ENCODE measurements at places on chromosomes 11 and 22.

- DNase-seq = no peak
These were observed 14.7 kb upstream of the CSF2RB start for GRCh38 chr22:36898690-36899089.

DNA sequence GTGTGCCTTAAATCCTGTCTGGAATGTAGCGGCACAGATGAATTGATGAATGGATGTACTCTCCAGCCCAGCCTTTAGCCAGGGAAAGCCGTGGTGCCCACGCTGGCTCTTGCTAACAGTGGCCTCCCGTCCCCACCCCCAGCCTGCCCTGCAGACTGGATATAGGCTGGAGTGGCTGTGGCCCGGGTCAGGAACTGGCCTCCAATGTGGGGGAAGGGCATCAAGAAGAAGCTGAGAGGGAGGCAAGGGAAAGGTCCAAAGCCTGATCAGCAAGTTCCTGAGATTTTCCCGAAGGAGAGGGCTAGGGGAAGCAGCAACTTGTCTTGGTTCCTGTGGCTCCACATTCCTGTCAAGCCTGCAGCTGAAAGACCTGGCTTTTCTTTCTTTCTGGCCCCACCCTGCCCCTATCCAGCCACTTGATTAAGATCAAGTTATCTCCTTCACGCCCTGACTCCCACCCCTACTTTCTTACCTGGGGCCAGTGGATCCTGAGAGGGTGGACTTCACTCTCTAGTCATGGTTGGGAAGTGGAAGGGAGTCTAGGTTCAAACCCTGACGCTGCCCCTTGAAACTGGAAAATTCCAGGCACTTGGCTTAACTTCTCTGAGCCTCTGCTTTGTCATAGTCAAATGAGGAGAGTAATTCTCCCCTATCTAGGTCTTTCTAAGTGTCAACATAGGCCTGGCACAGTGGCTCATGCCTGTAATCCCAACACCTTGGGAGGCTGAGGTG lies 11.0 kb upstream of the MICALL1 start:
- DNase-seq = no peak

GRCh38 chr11:11618973-11619435 lies 2.8 kb downstream of the GALNT18 start:
- no peak for DNase-seq

DNA sequence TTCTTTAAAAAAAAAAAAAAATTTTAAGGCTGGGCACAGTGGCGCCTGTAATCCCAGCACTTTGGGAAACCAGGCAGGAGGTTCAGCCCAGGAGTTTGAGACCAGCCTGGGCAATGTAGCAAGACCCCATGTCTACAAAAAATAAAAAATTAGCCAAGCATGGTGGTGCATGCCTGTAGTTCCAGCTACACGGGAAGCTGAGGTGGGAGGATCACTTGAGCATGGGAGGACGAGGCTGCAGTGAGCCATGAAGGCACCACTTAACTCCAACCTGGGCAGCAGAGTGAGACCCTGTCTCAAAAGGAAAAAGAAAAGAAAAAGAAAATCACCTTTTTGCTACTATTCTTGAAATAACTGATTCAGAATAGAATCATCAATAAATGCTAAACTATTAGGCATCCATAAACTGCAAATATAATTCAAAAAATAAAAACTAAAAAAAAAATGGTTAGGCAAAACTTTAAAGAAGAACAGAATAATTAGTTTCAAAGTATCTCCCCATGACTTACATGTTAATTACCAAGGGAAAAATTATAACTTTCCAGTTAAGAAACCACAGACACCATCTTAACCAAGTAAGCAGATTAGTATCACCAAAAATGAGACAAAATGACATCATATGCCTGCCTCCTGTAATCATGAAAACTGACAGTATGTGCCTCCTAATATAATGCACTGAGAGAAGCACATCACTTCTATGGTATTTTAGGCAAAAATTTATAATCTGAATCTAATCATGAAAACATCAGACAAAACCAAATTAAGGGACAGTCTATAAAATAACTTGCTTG lies 63.6 kb downstream of the DENND5A start:
- no peak for DNase-seq

DNA sequence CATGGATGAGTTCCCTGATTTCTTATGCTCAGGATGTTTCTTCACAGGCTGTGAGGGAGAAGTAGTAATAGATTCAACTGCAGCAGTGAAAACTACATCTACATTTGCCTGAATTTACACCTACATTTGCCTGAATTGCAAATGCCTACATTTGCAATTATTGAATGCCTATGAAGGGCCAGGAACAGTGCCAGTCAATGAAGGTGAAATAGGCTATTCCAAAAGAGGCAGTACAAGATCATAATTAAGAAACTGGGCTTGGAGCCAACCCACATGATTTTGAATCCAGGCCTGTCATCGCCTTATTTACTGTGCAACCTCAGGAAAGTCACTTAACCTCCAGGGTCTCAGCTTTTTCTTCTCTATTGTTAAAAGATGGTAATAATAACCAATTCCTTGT lies 1353.3 kb downstream of the FAM181B start:
- no peak for DNase-seq

- no peak for DNase-seq
These were observed 377.1 kb downstream of the DCDC1 start for GRCh38 chr11:30992513-30992849.

GRCh38 chr11:58075781-58076180 lies 45.0 kb downstream of the OR6Q1 start:
- DNase-seq = no peak

GRCh38 chr11:103863497-103863896 lies 172.9 kb upstream of the DDI1 start:
- DNase-seq = no peak

- no peak for DNase-seq
These were observed 41.2 kb downstream of the STIM1 start for GRCh38 chr11:3896644-3897043.

DNA sequence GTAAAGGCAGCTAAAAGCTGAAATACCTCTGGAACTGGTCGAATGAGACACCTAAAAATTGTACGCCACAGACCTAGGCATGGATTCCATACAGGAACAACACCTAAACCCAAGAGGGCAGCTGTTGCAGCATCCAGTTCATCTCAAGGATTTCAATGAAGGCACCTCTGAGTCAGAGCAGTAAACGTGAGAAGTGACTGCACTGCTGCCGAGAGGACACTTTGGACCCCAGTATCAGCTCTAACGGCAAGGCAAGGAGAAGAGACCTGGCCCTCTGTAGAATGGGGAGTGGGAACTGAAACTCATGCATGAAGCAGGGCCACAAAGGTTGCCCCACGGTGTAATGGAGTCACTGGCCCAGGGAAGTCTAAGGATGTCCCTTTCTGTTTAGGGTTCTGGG lies 23.9 kb downstream of the MAP6 start:
- DNase-seq = no peak

- no peak for DNase-seq
These were observed 32.3 kb downstream of the FEZ1 start for GRCh38 chr11:125463590-125464269.

DNA sequence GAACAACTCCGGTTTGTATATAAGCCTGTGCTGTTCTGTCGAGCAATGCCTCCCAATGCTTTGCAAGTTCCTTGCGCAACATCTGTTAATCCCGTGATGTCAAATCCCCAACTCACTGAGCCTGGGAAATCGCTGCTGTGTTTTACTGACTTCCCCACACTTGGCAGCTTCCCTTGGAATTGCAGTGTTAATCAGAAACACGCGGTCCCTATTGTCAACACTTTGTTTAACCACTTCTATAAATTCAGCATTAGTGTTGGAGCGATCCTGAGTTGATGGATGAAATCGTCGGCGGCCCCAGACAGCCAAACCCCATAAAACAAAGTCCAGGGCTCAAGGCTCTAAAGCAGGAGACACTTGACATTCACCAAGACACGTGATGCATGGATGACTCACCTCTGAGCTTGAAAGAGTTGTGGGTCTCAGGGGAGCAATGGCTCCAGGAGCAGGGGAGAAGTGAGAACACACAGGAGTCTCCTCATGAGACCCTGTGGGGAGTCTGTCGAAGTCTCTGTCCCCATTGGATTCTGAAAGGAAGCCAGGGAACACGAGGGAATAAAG lies 555.3 kb downstream of the MIAT start:
- DNase-seq = no peak

DNA sequence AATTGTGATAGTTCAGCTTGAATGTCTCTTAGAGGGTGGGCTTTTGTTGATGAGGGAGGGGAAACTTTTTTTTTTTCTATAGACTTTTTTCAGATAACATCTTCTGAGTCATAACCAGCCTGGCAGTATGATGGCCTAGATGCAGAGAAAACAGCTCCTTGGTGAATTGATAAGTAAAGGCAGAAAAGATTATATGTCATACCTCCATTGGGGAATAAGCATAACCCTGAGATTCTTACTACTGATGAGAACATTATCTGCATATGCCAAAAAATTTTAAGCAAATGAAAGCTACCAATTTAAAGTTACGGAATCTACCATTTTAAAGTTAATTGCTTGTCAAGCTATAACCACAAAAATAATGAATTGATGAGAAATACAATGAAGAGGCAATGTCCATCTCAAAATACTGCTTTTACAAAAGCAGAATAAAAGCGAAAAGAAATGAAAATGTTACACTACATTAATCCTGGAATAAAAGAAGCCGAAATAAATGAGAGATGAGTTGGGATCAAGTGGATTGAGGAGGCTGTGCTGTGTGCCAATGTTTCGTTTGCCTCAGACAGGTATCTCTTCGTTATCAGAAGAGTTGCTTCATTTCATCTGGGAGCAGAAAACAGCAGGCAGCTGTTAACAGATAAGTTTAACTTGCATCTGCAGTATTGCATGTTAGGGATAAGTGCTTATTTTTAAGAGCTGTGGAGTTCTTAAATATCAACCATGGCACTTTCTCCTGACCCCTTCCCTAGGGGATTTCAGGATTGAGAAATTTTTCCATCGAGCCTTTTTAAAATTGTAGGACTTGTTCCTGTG lies 3.9 kb downstream of the MALAT1 start:
- no peak for DNase-seq

GRCh38 chr11:73018856-73019255 lies 123.3 kb downstream of the FCHSD2 start:
- no peak for DNase-seq

DNA sequence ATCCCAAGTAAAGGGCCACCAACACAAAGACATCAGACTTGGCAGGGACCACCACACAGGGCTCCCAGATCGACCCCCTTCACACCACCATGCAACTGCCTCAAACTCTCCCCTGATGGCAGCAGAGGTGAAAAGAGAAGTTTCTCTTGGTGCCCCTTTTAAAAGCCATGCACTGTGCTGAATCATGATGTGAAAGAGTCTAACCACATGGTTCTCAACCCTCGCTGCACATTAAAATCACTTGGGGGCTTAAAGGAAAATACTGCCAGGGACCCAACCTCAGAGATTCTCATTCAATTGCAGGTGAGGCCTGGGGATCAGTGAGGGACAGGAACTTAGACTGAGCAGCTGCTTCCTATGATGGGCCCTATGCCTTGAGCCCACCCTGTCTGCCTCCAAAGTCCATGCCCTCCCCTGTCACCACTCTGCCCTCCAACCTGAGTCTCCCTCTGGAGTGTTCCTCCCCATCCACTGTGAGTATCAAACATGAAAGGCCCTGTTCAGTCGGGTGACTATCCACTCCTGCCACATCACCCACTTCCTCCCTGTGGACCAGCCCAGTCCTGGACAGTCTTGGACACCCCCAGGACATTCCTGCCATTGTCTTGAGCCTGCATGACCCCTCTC lies 40.8 kb downstream of the PLEKHA7 start:
- no peak for DNase-seq

GRCh38 chr22:47605441-47605840 lies 843.0 kb downstream of the TBC1D22A start:
- DNase-seq = no peak

DNA sequence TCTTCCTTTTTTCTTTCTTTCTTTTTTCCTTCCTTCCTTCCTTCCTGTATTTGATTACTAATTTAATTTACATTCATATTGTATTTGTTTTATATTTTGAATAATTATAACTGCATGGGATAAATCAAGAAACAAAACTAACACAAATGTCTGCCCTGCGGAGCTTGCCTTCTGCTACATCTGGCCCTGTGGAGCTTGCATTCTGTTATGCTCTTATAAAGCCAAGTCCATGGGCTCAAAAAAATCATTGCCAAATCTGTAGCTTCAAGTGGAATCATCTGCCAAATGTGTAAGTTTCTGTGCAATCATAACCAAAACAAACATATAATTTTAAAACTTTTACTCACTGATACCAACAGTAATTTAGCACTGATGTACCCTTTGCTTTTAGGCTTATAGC lies 8.0 kb upstream of the OR52J3 start:
- DNase-seq = no peak

- no peak for DNase-seq
These were observed 13.7 kb downstream of the MCAM start for GRCh38 chr11:119303227-119303718.

GRCh38 chr11:96744697-96745096 lies 354.9 kb downstream of the JRKL start:
- no peak for DNase-seq

GRCh38 chr11:43376594-43376993 lies 17.9 kb downstream of the TTC17 start:
- no peak for DNase-seq

- no peak for DNase-seq
These were observed 151.5 kb upstream of the CTSC start for GRCh38 chr11:88489030-88489429.

- no peak for DNase-seq
These were observed 21.4 kb upstream of the ACRV1 start for GRCh38 chr11:125701858-125702621.

GRCh38 chr11:108743851-108744250 lies 79.0 kb downstream of the DDX10 start:
- DNase-seq = no peak

- no peak for DNase-seq
These were observed at the start of gene EPS8L2 for GRCh38 chr11:705646-706438. TSS of gene EPS8L2 (plus strand) at chr11:706231. CDS start at chr11:709408, 3,177 bp downstream.

GRCh38 chr11:65549096-65549495 lies 9.1 kb downstream of the LTBP3 start:
- DNase-seq = no peak

GRCh38 chr11:99535819-99536218 lies 515.1 kb downstream of the CNTN5 start:
- no peak for DNase-seq

DNA sequence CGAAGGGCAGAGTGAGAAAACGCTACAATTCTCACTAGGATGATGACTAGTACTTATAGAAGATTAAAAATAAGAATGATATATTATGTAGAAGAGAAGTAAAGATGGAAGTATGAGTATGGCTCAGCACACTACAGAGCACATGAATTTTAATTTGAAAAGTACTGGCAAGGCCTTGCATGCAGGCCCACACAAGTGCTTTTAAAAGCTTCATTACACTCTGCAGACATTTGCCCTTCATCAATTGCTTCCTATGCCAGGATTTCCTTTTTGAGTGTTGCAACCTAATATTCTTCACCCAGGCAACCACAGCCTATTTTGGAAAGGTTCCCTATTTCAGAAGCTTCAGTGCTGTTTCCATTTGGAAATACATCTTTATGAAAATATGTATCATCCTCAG lies 81.1 kb downstream of the LARGE2 start:
- no peak for DNase-seq
